ENCODE measurements at places on chromosomes 1 and 21.

DNA sequence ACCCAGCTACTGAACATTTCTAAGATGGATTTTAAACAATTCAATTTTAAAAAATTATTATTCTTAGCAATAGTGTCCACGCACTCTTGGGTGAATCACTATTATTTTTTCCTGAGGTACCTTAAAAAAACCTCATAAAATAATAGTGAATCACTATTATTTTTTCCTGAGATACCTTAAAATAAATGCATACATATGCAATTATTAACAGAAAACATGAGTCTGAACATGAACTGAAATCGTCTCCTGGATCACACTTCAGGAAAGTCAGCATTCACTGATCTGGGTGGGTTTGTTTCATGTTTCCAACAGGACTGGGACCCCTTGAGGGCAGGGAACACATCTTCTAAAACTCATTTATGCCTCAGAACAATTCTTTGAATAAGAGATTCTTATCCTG, 63.1 kb upstream of the IFNLR1 start:
- no peak for DNase-seq

- DNase-seq, result no peak
These were observed 172.2 kb upstream of the ETV3 start for GRCh38 chr1:157310401-157310800.

GRCh38 chr21:41805038-41805437, 38.2 kb upstream of the RIPK4 start:
- no peak for DNase-seq

GRCh38 chr1:92442351-92442750, 44.4 kb downstream of the GFI1 start:
- DNase-seq, result no peak

- no peak for DNase-seq
These were observed 34.2 kb downstream of the SYF2 start for GRCh38 chr1:25197982-25198662.

GRCh38 chr1:226608699-226609505, 60.3 kb downstream of the STUM start:
- DNase-seq, result peak; percentile 40

DNA sequence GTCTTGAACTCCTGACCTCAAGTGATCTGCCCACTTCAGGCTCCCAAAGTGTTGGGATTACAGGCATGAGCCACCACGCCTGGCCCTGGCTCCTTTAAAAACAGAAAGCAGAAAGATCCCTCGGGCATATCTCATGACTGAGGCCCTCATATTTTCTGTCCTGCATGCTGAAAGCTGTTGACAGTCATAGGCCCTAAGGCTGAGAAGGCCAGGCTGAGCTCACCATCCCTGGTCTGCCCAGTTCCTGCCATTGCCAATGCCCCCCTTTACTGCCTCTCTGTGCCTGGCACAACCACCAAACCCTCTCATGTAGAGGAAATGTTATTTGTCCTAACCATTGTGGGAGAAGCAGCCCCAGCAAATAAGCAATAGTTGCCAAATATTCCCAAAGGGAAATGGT, 12.7 kb downstream of the CD34 start:
- DNase-seq, result no peak

- DNase-seq, result no peak
These were observed 86.3 kb upstream of the VANGL1 start for GRCh38 chr1:115555446-115555845.

DNA sequence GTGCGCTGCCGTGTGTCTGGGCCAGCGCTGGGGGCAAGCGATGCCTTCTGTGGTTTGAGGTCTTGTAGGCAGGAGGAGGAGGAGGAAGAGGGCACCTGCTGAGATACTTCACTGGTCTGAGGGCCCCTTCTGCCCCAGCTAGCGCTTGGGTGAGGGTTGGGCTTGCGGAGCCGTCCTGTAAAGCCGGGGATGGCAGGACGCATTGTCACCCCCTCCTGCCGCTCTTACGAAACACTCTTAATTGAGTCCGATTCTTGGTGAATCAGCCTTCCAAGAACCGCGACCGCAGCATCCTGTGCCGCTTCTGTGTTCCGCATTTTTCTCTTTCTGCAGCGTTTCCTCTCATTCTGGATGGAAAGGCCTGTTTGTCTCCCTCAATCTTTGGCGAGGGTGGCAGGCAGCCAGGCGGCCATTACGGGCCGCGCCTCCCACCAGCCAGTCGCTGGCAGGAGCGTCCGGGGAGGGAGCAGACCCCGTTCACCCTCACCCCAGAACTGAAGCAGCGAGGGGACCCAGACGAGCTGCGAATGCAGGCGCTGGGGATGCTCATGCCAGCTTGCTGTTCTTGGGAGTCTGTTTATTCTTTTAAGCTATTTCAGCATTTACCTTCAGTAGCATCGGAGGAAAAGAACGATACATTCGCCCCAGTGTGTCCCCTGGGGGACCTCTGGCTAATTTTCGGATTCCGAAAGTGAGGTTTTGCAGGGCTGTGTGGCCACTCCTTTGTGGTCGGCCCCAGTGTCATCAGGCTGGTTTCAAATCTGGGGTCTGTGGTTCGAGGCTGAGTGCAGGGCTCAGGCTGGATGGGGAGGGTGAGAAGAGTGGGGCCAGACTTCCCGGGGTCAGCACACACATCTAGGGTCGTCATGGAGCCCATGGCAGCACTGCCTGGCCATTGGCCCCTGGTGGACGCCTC, 62.7 kb downstream of the SKI start:
- DNase-seq, result peak; percentile 75

DNA sequence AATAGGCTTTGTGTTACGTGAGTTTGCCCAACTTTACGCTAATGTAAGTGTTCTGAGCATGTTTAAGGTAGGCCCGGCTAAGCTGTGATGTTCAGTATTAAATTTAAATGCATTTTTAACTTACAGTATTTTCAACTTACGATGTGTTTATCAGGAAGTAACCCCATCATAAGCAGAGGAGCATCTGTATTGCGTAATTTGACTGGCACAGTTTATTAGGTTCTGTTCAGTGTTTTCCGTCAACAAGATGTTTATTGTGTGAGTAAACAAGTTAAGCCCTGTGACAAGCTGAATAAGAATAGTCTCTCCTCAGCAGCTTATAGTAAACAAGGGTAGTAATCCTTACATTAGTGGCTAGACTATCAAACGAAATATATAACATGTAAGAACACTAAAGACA, 27.2 kb upstream of the SHISA4 start:
- no peak for DNase-seq

DNA sequence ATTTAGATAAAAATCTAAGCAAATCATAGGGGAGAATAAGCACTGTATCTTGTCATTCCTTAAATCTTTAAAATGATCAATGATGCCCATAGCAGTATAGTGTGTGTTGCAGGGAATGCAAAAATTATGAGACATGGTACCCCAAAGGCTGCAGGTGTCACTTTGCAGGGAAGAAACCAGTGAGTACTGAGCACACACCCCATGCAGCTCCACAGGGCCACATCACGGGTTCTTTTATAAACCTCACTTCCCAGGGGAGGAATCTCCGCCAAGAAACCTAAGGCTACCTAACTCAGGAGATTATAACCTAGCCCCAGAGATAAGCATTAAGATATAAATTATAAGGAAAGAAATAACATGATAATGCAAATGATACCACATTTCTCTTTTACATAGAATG, 115.6 kb downstream of the APP start:
- DNase-seq, result no peak

DNA sequence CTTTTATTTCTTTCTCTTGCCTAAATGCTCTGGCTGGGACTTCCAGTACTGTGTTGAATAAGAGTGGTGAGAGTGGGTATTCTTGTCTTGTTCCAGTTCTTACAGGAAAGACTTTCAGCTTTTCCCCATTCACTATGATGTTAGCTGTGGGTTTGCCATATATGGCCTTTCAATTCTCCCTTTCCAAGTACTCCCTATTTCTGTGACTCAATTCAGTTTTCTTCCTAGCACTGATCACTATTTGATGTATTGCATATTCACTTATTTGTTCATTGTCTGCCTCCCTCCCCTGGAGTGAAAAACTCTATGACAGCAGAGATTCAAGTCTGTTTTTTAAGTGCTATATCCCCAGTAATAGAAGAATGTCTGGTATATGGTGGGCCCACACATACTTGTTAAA, 618.2 kb upstream of the CAMK1G start:
- no peak for DNase-seq

GRCh38 chr1:173117108-173117633, 66.4 kb upstream of the TNFSF18 start:
- no peak for DNase-seq

GRCh38 chr1:200992382-200993048, 31.0 kb downstream of the KIF21B start:
- DNase-seq, result no peak

DNA sequence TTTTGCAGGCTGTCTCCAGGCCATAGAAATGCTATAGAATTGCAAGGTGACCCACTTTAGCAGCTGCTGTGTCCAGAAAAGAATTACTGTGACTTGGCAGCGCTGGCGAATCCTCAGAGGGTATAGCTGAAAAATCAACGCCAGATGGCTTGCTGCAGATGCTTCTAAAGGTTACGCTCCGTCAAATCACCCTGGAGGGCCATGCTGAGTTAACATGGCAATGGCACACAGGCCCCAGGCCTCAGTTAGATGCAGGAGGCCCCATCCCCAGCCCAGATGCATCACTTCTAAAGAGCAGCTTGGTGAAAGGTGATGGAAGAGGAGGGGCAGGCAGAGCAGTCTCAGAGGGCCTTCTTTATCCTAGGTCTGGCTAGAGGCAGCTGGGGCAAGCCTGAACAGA, 18.0 kb downstream of the KIAA1614 start:
- no peak for DNase-seq

- no peak for DNase-seq
These were observed 9.6 kb downstream of the ARHGEF16 start for GRCh38 chr1:3463891-3464648.

Measured in T-helper 22 cell (primary cell).